Activated CD4-positive, alpha-beta T cell treated with anti-CD3 and anti-CD28 coated beads, Interleukin-2, amount 50 U/mL, for 1 hour (primary cell): ENCODE measurements at places on chromosomes 13 and 19.
A peak's percentile ranks its signal among the peaks of the same experiment; 100 is the strongest.

- peak; percentile 98 for DNase-seq
Measured at GRCh38 chr19:44770550-44771257, 7.0 kb upstream of the CBLC start.

GRCh38 chr13:53174545-53174944 lies 145.9 kb downstream of the OLFM4 start:
- no peak for DNase-seq

DNA sequence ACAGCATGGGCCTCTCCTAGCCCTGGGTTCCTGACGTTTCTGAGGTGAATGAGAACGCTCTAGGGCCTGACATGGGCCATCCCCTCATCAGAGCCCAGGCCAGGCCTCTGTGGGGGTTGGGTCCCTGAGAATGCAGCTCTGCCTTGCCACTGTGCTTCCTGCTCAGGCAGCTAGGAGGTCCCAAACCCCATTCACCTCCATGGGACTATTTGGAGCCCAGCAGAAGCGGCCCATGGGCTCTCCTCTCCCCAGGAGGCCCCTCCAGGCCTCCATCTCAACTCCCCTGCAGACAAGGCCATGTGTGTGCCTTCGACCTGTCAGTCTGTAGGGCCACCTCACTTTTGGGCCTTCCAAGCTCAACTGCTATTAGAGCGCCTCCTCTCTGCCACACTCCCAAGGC lies 36.9 kb downstream of the ELL start:
- no peak for DNase-seq

- DNase-seq = no peak
Measured at GRCh38 chr13:78305171-78305570, 298.2 kb downstream of the POU4F1 start.

DNA sequence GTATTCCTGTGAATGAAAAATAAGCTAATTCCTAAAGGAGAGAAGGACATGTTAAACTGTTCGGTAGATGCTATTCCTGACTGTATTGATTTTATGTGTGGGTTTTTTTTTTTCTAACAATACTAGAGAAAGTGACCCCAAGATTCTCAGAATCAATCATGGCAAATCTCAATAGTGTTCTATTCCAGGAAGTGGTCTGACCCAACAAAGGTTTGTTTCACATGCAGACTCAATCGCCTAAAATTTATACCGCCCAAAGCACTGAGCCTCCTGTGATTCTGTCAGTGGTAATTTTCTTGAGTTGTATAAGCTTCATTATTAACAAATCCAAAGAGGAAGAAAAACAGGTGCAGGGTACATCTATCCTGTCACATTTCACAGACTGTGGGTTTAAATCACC lies 293.7 kb downstream of the SUCLA2 start:
- no peak for DNase-seq

- no peak for DNase-seq
Measured at GRCh38 chr13:100075700-100076587, 12.9 kb upstream of the PCCA start.

- no peak for DNase-seq
Measured at GRCh38 chr13:72651144-72651543, 76.3 kb downstream of the MZT1 start.
